DMS 273 treated with DMSO at 0.1 percent for 48 hours (cell line): ENCODE measurements at places on chromosomes 7 and 10.
A peak's percentile ranks its signal among the peaks of the same experiment; 100 is the strongest.

GRCh38 chr7:30841025-30841735 is 70.0 kb downstream of the MINDY4 start:
- DNase-seq, result no peak

- no peak for DNase-seq
Observed at GRCh38 chr7:106294334-106294733, 9.6 kb upstream of the NAMPT start.

DNA sequence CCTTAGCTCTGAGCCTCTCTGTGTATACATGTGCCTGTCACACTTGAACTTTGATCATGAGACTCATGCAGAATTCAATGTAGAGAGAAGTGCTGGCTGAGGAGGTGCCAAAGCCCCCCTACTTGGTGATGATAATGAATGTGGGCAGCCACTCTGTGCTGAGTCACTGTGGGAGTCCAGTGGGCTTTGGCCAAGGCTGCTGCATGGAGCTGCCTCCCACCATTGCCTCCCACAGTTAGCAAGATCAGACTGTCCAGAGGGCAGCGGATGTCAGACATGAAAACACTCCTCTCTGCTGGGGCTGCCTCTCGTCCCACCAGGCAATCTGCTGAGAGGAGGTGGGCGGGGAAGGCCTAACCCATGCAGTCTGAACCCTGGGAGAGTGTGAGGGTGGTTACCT is 180.3 kb downstream of the SH2D4B start:
- DNase-seq, result no peak

- no peak for DNase-seq
Observed at GRCh38 chr10:132799865-132800264, 13.9 kb upstream of the NKX6-2 start.

- no peak for DNase-seq
Observed at GRCh38 chr10:112502536-112502935, 55.5 kb downstream of the VTI1A start.

- no peak for DNase-seq
Observed at GRCh38 chr10:120710076-120710475, 141.1 kb upstream of the WDR11 start.

- no peak for DNase-seq
Observed at GRCh38 chr10:13091801-13092200, 8.2 kb upstream of the OPTN start.

DNA sequence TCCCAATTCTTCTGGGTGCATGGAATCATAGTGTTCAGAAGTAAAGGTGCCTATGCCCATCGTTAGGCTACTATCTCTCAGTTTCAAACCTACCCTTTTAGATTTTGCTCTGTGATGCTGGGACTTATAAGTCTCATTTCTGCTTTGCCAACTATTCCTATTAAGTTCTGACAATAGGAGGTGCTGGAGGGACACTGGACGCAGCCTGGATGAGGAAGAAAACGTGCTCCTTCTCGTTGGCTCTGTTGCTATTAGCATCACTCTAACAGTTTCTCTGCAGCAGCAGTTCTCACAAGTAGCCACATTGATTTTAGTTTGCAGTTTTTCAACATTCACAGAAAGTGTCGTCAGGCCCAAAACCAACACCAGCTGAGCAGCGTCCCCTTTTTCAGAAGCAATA is 72.4 kb downstream of the ABCC2 start:
- DNase-seq, result no peak

DNA sequence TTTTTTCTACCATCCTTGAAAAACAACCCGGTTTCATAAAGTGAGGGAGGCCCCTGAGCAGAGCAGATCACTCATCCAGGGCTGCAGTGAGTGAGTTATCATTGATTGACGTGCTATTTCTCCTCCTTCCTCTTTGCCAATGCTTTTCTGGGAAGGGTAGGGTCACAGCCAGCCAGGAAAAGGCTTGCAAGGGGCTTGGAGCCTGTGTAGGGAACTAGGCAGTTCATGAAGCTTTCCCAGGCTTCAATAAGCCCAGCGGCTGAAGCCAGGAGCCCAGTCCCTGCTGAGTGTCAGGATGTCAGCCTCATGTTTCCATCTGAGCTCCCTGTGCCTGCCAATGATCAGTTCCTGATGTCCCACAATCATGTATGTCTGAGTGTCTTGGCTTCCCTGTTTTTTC is 584.7 kb downstream of the GALNT17 start:
- no peak for DNase-seq

DNA sequence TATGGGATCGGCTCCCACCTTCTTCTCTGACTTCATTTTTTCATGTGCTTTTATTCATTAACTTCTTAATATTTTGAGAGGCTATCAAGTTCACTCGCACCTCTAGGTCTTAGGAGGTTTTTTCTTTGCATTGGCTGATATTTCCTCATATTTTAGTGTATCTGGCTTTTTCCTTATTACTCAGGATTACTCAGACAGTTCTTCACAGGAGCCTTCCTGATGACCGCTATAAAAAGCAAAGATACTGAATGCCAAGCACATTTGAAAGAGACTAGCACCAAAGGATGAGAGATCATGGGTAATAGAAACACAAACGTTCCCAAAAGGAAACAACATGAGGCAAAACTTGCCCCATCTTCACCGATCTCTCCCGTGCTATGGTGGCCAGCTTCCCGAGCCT is 409.2 kb upstream of the KLF6 start:
- DNase-seq, result no peak

DNA sequence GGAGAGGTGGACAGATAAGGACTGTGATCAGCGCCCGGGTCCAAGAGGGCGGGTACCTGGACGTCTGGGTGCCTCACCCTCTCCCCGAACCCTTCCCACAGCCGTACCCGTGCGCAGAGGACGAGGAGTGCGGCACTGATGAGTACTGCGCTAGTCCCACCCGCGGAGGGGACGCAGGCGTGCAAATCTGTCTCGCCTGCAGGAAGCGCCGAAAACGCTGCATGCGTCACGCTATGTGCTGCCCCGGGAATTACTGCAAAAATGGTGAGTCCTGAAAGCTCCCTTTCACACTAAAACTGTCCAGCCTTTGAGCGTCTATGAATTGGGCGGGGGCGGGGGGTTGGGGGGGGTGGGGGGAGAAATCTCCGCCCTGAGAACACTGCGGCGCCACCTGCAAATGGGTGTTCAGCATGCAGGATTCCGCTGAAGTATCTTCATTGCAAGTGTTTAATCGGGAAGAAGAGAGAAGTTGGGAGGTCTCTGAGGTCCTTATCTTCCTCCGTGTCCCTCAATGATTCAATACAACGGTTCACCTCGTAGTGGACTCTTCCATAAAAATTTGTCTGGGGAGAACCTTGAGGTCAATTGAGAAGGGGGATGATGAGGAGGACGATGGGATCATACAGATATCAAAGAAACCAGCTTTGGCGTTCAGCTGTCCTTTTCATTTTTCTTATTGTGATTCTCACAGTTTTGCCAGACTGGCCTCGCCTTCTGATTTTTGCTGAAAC is 906 bp downstream of the DKK1 start:
- no peak for DNase-seq

DNA sequence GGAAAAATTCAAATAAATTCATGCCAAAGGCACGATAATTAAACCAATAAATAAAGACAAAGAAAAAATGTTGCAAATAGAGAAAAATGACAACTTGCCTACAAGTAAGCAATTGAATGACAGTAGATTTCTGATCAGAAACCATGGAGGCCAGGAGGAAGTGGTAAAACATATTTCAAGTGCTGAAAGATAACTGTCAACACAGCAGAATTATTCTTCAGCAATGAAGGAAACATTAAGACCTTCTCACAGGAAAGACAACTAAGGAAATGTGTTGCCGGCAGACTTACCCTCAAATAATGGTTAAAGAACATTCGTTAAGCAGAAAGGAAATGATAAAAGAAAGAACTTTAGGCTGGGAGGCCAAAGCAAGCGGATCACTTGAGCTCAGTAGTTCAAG is 30.4 kb downstream of the RUNDC3B start:
- no peak for DNase-seq

DNA sequence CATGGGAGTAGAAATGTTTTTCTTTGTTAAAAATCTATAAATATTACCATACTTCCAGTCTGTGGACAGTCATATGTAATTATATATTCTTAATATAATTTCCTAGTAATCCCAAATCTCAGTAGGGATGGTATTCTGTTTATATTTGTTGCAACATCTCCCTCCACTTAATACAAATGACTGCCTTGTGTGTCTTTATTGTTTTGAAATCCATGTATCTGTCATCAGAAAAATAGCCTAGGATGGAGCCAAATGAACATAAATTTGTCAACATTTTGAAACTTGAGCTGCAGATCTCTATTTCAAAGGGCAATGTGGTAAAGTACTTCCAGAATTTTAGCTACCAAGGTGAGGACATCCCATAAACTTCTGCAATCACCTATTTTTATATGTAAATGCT is 290.7 kb downstream of the TSPAN12 start:
- no peak for DNase-seq

DNA sequence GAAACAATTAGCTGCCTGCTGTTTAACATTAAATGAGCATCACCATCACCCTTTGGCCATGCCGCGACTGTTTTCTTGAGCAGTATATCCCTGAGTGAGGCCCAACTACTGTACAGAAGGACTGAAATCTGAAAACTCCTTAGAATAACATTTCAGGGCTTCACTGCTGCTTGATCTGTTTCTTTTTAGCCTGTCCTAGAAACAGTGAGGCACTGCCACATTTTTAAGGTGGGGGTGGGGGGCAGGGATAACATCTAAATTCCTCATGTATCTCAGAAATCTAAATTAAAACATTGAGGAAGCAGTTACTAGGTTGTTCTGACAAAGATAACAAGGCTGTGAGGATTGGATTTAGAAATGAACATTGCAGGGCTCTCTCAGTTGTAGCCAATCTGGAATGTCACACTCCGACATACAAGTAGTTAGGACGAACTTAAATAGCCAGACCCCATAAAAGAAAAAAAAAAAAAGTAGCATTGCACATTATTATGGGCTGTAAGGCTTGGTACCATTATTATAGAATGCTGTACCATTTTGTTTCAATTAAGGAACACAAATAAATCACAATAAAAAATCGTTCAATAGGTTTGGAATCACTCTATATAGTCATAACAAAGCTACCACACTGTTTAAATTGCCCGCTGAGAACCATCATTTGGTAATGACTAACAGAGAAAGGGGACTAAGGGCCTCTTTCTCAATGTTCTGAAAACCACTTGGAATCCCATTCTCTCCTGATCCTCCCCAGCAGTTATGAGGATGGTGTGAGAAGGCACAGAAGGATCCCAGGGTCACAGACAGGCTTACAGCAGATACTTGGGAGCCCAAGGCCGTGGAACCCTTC is 256.1 kb downstream of the INHBA start:
- DNase-seq, result no peak

GRCh38 chr7:22675421-22675820 is 51.6 kb upstream of the IL6 start:
- DNase-seq, result no peak

DNA sequence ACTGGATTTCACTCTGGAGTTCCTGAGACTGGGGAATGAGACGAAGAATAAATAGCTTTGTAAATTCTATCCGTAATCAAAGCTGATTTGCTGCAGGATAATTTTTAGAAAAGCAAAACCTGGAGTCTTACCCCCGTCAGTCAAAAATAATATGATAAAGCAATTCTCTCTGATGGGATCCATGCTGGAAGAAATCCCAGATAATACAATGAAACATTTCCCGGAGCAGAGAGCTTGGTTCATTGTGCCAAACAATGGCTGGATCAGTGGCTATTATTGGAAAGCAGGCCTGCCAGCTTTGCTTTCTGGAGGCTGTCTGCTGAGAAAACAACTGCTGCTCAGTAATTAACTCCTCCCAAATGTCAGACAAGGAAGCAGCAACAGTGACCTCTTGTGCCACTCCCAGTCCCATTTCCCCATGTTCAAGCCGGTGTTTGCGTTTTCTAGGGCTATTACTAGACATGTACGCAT is 609.4 kb upstream of the PCDH15 start:
- DNase-seq, result no peak

DNA sequence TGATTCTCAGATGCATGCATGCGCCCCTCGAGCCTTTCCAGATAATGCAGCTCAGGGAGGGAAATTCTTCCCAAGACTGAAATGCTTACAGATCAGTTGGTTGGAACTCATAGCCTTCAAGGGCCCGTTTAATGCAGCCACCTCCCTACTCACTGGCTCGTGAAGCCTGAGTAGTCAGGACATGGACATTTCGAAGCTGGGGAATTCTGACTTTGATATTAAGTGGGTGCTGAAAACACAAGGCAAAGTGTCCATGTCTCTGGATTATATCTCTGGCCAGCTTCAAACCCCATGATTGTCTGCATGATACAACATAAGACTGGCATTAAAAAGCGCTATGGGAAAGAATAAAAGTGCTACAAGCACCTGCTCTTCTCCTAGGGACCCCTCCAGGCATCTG is 207.5 kb downstream of the HERPUD2 start:
- DNase-seq, result no peak

DNA sequence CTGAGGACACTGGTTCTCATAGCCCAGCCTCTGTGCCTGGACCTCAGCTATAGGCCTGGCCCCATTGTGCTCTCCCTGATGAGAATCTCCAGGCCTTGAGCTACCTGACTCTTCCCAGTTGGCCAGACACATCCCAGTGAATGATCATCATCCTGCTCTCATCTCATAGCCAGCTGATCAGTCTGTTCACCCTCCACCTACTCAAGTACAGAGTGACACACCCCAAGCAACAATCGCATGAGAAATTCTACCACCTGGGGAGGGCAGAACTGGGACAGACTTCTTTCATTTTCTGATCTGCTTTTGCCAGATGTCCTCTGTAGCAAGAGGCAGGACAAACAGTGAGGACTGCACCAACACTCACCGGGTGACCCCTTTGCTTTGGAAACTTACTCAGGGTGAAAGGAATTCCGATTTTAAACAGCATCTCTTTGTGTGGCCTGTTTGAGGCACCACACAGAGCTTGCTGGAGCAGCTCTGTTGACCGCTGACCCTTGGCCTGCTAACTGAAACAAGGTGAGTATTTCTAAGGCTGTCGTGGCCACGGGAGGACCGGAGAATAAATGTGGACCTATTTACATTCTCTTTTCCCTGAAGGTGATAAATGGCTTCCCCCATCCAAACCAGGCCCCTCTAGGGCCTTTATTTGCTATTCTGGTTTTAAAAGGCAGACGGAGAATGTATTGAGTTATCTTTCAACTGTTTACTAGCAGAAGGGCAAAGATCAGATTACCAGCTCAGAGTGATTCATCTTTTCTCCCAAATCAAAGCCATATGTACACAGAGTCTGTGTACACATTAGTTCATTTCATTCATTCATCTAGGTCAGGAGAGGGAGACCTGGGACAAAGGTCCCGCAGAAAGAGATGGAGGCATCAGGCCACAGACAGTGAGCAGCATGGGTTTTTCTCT is 181.4 kb upstream of the TNS3 start:
- peak; percentile 91 for DNase-seq

- no peak for DNase-seq
Observed at GRCh38 chr10:117936566-117936965, 110.2 kb downstream of the RAB11FIP2 start.

GRCh38 chr10:89373916-89374711 is 3.7 kb upstream of the IFIT1B start:
- DNase-seq, result no peak

- DNase-seq, result no peak
Observed at GRCh38 chr10:31508882-31509281, 189.9 kb downstream of the ZEB1 start.

GRCh38 chr10:121956111-121957061 is 18.6 kb downstream of the NSMCE4A start:
- DNase-seq, result no peak
